CD4-positive, alpha-beta T cell treated with Interleukin-4 for 1 hour (primary cell): ENCODE measurements at places on chromosomes 1 and 21.

- DNase-seq: no peak
Observed at GRCh38 chr1:171788696-171789095, 7.2 kb downstream of the METTL13 start.

DNA sequence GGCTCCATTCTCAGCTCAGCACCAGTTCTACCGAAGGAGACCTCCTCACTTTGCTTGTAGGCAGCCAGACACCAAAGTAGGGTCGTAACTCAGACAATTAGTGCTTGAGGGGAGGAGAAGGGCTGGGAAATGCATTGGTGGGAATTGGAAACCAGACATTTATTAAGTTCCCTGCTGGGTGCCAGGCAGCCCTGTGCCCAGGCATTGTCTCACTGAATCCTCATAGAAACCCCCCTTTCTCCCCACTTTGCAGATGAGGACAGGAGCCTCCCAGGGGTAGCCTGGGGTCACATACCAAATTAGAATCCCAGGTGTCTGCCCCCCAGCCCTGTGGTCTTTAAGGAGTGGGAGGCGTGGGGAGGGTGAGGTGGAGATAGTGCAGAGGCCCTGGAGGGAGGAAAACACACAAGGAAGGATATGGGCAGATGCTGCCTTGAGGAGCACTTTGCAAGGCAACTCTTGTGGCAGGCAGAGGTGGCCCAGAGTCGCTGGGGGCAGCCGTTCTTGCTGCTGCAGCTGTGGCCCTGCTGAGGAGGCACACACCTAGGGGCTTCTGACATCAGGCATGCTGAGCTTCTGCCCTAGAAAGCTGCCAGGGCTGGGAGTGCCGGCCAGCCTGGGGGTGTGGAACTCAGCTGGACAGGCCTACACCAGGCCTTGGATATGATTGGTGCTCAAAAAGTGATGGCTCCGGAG lies 29.4 kb downstream of the CDK18 start:
- no peak for DNase-seq

GRCh38 chr1:209155546-209155945 lies 428.0 kb upstream of the CAMK1G start:
- no peak for DNase-seq

DNA sequence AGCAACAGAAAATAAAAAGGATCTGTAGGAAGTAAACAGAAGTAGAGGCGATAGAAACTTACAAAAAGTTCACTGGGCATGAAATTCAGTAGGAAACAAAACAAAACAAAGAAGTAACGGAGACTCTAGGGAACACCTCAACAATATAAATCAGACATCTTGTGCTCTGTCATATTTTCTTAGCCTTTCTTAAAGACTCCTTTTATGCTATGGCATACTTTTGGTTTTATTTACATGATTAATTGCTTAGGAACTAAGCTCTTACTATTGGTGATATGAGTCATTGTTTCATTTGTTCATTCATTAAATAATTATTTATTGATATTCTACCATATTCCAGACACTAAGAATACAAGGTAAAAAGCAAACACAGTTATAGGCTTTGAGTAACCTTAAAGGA lies 126.6 kb downstream of the KCNT2 start:
- DNase-seq: no peak

- no peak for DNase-seq
Observed at GRCh38 chr21:38965241-38965640, 159.5 kb downstream of the ETS2 start.

GRCh38 chr1:202292773-202293172 lies 49.0 kb downstream of the UBE2T start:
- no peak for DNase-seq

DNA sequence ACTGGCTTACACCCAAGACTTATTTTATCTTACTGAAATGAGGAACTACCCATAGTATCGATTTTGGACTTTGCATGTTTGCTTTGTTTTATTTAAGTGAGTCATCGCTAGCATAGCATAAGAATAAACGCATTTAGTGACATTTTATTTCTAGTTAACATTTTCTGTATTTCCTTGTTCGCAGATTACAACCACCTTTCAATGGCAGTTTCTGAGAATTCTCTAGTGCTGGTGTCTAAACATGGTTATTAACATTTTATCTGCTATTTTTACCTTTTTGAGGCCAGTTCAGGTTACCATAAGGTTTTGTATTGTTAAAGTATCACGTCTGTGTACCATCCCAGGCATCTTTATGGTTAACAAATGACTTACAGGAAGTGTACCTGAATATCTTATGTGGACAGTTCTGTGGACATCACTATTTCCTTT lies 24.5 kb downstream of the EEIG2 start:
- no peak for DNase-seq

GRCh38 chr1:16999863-17000262 lies 11.9 kb downstream of the ATP13A2 start:
- DNase-seq: no peak

DNA sequence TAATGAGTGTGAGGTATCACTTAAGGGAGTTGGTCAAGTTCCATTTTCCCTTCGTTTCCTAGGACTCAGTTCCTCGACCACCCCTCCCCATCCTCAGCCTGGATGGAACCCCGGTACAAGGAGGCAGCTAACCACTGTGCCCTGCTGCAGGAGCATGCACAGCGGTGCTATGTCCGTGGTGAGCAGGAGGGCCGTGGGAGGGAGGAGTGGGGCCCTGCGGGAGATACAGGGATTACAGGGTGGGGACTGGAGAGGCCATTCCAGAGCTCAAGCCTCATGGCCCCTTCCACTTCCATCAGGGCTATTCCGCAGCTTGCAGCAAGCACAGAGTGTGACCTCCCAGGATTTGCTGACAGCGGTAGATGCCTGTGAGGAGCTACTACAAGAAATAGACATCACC lies 25.8 kb downstream of the HYI start:
- DNase-seq: no peak

DNA sequence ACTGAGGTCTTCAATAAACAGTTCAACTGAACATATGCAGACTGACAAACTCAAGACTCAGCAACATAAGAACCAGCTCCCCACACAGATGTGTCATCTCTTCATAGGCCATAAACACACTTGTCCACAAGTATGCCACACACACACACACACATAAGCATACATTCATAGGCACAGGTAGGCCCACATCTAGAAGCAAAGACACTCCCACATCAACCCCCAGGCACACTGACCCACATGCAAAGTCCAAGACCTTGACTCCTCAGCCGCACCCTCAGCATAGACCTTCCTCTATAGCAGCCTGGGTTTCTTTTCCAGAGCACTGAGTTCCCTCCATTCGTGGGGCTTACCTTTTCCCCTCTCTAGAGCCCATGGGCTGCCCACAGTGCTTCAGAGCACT lies 1.4 kb downstream of the LAD1 start:
- DNase-seq: no peak

- no peak for DNase-seq
Observed at GRCh38 chr1:86154571-86155050, 2.0 kb downstream of the COL24A1 start.

DNA sequence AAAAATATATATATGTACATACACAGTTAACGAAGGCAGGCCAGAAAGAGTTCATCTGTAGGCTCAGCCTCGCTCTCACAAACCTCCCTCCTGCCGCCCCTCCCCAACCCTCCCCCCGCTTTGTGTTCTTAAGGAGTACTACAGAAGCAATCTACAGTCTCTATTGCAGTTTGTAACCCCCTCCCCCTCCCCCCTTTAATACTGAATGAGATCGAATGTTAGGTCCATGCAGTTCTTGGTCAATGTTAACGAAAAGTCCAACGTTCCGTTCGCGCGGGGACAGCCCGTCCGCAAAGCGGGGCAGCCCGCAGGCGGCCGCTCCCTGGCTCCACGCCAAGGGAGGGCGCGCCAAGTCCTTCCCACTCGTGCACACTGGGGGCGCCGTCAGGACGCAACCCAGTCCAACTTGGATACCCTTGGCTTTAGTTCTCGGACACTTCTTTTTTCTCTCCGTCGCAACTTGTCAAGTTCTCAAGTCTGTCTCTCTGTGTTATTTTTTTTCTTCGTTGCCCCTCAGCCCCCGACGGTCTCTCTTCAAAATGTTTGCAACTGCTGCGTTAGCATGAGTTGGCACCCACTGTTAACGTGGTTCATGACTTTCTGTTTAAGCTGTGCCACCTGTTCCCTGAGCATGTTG lies 2.2 kb downstream of the JUN start:
- peak; percentile 70 for DNase-seq

DNA sequence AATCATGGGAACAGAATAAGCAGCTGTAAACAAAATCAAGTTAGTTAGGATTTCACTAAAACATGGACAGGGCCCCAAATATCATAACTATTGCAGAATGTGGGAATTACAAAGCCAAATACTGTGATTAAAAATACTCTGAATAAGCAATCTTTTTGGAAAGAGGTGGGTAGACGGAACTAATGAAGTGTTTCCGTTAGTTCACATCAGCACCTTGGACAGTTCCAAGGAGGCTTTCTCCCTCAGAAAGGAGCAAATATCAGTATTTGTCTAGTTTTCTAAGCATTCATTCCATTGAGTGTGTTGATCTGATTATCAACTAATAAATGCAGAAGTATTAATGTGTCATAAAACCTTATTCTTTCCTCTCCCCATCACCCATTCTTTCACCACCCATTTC lies 97.4 kb downstream of the FAM78B start:
- no peak for DNase-seq

- DNase-seq: no peak
Observed at GRCh38 chr21:26797878-26798456, 47.2 kb downstream of the ADAMTS1 start.

DNA sequence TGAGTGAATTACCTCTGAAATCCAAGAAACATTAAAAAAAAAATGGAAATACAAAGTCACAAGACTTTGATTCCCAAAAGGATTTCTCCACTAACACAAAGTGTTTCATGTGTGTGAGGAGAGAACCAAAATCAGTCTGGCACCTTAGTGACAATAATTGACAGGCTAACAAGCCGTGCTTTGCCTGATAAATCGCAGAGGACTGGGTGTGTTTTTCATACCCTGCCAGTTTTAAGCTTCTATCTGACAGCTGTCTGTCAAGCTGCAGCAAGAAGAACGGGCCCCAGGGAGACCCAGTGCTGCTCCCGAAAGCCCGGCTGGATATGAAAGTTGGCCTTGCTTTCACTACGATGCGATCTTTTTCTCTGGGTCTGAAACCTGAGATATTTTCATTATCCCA lies 101.6 kb upstream of the KCNK2 start:
- no peak for DNase-seq
